ENCODE measurements at places on chromosomes 11 and 22. TPM values are rescaled to one million over a fixed set of nuclear protein-coding genes. Genes with fewer than 3 reads are reported as not detected.

The ARHGAP32 gene
- 7.2 TPM for total RNA-seq

The ST14 gene
- total RNA-seq, result 0.77 TPM

The HTR3A gene
- not detected for total RNA-seq

The DDI1 gene
- total RNA-seq, result not detected

The POTEH gene
- total RNA-seq, result not detected

The OR51B5 gene
- total RNA-seq, result not detected

The SLC7A4 gene
- not detected for total RNA-seq

The BSX gene
- total RNA-seq, result not detected

The FAM181B gene
- 0.06 TPM for total RNA-seq

The SLC22A6 gene
- total RNA-seq, result not detected

The CRYBB3 gene
- total RNA-seq, result 0.38 TPM

The PKDREJ gene
- total RNA-seq, result not detected

The NRXN2 gene
- 5.2 TPM for total RNA-seq

The DYNC2H1 gene
- 0.79 TPM for total RNA-seq

The TSGA10IP gene
- not detected for total RNA-seq

The RAG2 gene
- total RNA-seq, result not detected
